ENCODE measurements at places on chromosomes 4 and X. TPM values are rescaled to one million over a fixed set of nuclear protein-coding genes. Genes with fewer than 3 reads are reported as not detected.

DNA sequence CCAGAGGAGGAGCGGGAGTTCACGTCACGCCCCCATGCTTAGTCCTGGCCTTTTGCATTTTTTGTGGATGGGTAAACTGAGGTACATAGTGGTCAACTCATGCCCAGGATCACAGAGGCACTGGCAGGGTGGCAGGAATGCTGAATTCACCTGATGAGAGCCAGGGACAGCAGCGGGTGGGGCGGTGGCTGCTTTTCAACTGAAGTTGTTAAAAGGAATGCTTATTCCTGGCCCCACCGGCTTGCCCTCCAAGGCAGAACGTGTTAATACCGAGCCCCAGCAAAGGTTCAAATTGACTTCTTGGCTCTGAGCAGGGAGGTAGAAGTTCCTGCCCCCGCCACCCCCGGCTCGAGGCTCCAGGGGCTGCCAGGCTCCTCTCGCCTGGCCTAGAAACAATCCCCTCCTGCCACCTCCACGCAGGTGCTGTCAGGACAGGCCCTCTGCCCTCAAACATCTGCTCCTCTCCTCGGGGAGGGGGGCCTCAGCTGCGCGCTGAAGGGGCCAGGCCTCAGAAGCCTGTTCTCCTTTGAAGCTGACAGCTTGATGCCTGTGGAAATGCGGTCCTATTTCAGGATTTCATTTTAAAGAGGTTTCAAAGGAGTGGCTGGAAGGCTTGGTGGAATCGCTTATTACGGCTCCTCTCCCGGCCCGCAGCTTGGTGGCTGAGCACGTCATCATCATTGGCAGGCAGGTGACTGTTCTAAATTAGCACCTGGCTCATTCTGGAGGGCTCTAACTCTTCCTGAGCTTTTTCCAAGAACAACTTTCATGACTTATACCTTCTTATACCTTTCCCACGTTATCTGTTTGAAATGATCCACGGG lies 93.0 kb downstream of the PHKA2 start:
- DNase-seq, result no peak

DNA sequence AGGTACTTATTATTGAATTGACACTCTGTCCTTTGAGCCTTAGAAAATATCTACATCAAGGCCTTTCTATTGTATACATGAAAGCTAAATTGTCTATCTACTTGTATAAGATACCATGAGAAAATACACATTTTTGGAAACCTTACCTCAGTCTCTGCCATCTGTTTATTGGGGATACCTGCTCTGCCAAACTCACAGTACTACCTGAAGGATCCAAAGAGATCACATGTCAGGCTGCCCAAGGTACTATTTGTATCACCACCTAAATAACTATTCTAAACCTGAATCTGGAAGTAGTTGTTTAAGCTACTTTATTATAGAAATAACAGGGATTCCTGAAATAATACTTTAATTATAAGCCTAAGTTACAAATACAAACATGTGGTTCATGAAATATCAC lies 126.2 kb downstream of the PALLD start:
- no peak for DNase-seq

DNA sequence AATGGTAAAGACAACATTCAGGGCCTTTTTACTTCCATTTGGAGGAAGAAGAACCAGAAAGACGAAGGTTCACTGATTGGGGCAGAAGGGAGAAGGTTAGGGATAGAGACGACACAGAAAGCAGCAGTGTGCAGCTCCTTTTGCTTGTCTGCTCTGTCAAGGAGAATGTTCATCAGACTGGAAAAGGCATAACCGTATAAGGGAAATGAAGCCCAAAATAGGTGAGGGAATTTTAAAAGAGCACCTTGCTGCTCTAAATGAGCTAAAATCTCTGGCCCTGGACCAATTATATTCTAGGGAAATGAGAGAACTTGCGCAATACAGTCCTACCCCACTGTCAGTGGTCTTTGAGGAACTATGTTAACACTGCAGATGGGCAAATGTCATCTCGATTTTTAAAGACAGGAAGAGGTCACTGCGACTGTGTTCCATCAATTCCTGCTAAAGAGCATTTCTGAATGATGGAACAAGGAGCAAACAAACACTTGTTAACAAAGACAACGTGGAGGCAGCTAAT lies 909.8 kb upstream of the FTHL17 start:
- no peak for DNase-seq

Gene SLC6A8
- 435 TPM for total RNA-seq
